ENCODE measurements at places on chromosomes 4 and X.

DNA sequence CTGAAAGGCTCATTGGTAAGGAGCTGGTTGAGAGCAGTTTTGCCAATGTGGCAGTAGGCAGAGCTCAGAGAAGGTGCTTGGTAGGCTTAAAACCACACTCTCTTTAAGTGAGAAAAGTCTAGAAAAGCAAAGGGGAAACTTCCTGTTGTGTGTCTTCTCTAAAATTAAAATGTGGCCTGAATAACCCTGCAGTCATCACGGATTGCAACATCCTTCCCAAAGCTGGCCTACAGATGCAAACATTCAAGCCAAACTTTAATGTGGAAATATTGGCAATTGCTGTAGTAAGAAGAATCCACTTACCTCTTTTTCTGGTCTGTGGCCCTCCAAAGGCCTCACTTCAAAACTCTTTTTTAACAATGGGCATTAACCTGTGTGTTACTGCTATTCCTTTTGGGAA, 348.5 kb downstream of the OPHN1 start:
- DNase-seq: no peak

GRCh38 chrX:103861200-103861599, 29.1 kb upstream of the RAB9B start:
- no peak for DNase-seq

DNA sequence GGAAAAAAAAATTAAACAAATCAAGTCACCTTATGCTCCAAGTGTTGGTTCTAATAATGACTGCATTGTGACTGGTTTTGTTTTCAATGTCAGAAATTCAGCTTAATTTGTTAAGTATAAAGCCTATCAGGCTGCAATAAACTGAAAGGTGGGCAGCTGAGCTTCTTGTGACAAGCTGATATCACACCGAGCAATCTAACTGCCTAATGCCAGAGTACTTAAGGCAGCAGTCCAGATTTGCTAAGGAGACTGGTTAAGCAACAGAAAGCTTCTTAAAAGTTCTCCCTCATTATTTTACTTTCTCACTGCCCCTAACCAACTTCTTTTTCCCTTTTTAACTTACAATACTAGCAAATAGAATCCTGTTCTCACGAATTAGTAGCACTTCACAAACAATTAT, 201.0 kb downstream of the MAB21L2 start:
- no peak for DNase-seq

GRCh38 chr4:8585186-8585585, 5.0 kb downstream of the GPR78 start:
- DNase-seq: no peak

DNA sequence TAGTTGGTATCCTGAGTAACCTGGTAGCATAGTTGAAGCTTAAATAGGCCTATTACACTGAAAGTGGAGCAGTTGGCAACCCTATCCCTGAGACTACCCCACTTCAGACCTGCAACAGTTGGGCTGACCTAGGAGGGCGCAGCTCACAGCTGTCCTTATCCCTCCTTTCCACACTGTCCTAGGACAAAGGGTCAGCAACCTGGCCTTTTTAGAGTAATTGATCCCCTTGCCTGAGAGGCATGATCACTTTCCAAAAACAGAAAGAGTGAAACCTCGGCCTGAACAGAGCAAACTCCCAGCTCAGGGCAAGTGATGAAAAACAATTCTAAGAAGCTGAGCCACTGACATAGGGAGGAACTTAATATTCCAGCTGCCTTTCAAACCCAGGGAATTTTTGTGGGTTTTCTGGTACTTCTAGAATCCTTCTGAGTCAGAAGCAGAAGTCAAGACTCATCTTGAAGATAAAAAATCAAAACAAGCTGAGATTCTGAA, 94.9 kb upstream of the MYOZ2 start:
- DNase-seq: no peak

DNA sequence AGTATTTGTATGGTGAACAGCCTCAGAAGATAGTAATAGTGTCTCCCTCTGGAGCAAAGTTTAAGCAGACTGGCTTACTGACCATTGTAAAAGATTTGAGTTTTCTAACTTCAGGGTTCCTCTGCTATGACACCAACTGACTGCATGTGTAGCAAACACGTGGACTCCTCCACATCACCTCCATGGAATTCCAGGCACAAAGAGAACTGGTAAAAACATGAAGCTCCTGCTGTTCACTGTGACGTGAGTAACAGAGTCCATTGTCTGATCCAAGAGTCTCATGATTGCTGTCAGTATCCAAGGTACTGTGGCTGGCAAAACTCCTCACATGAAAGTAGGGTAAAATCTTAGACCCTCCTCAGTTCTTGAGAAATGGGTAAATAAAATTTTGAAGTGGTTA, 107.6 kb upstream of the FAM9B start:
- DNase-seq: no peak

- DNase-seq: no peak
Observed at GRCh38 chrX:5976332-5976731, 252.3 kb downstream of the NLGN4X start.

DNA sequence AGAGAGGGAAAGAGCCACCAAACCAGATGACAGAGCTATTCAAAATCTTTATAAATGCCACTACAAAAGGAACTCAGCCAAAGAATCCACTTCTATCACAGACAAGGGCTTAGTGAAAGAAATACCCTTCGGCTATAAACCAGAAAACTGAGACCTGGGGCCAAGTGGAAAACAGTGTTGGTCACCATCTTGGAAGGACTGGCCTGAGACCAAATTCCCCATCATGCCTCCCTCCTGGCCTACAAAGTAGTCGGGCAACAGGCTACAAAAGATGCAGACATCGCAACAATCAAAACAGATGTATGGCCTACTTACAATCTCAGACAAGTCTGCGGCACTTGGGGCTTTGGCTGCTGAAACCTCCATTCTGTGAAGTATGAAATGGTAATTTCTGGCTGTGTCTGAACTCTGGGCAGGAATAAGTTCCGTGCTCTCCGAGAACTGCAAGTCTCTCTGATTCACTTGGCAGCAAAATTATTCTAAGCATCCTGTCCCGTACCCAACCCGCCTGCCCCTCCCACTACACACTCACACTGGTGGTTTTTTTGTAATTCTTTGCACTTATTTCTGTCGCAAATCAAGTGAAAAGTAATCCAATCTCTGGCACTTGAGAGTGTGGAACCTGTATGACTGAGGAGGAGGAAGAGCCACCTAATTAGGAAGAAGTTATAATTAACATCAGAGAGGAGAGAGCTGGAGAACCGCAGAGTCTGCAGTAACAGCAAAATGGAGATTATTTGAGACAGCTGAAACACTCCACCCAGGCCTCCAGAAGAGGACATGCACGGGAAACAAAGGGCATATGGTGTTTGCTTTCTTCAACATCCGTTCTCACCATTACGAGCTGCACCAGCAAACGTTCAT, 87.8 kb downstream of the SH3KBP1 start:
- DNase-seq: no peak

GRCh38 chr4:2958446-2958845, 4.8 kb downstream of the NOP14 start:
- DNase-seq: no peak

GRCh38 chr4:74314944-74315343, 6.7 kb downstream of the EPGN start:
- DNase-seq: no peak

- DNase-seq: no peak
Observed at GRCh38 chr4:123352966-123353365, 43.6 kb upstream of the SPRY1 start.

DNA sequence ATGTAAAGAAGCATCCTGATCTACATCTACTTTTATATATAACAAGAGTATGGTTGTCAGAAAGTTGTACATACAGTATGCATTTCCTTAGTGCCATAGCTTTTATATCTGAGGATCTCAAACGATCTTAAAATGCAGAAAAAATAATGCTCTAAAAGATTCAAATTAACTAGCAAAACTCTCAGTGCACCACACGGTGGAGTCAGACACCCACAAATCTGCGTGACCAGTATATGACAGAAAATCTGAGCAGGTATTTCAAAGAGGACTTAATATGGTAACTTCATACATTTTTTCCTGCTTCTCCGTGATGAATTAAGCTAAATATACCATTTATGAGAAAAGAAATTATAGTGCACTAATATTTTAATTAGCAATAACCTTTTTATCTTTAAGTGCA, 803.0 kb downstream of the DMD start:
- no peak for DNase-seq

- DNase-seq: no peak
Observed at GRCh38 chr4:166165829-166166420, 292.9 kb downstream of the TLL1 start.

Measured in aorta (tissue), 5 donors.